ENCODE measurements at places on chromosomes 12 and 14.
A peak's percentile ranks its signal among the peaks of the same experiment; 100 is the strongest.

GRCh38 chr12:4530982-4531586 lies 7.6 kb upstream of the RAD51AP1 start:
- DNase-seq, result no peak

DNA sequence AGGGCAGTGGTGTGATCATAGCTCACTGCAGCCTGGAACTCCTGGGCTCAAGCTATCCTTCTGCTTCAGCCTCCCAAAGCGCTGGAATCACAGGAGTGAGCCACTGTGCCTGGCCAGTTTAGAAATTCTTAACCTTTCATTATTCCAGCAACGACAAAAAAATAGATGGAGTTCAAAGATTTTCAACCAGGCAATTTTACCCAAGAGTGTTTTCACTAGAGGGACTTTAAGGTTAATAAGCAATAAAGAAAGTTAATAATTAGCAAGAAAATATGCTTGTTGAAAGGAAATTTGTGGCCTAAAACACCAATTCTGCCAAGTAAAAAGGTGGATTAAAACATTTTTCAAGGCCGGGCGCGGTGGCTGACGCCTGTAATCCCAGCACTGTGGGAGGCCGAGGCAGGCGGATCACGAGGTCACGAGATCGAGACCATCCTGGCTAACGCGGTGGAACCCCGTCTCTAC lies 14.8 kb downstream of the CDKL1 start:
- no peak for DNase-seq

DNA sequence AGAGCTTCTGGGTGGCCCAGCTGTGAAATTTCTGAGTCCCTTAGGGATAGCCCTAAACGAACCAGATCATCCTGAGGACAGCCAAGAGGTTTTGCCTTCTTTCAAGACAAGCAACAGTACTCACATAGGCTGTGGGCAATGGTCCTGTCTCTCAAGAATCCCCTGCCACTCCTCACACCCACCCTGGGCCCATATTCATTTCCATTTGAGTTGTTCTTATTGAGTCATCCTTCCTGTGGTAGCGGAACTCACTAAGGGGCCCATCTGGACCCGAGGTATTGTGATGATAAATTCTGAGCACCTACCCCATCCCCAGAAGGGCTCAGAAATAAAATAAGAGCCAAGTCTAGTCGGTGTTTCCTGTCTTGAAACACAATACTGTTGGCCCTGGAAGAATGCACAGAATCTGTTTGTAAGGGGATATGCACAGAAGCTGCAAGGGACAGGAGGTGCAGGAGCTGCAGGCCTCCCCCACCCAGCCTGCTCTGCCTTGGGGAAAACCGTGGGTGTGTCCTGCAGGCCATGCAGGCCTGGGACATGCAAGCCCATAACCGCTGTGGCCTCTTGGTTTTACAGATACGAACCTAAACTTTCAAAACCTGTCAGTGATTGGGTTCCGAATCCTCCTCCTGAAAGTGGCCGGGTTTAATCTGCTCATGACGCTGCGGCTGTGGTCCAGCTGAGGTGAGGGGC lies 38.9 kb downstream of the DAD1 start:
- DNase-seq, result no peak

- DNase-seq, result peak; percentile 19
Measured at GRCh38 chr12:62484233-62484632, 17.6 kb downstream of the MON2 start.

- no peak for DNase-seq
Measured at GRCh38 chr14:64857979-64858744, 21.5 kb downstream of the SPTB start.

DNA sequence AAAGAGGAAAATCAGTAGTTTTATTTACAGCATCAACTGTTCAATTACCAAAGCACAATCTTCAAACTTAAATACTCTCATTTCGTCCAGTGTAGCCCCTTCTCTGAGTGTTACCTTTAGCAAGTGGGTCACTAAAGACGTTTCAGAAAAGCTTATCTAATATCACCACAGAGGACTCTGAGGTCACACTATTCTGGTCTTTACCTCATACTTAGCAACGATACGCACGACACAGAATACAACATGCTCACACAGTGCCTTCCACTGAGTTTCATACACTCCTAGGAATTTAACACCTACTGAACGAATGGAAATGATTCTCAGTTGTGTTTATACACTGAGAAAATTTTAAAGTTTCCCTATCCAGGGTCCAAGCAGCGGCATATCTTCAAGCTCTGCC lies 2.0 kb downstream of the SYT10 start:
- DNase-seq, result no peak

DNA sequence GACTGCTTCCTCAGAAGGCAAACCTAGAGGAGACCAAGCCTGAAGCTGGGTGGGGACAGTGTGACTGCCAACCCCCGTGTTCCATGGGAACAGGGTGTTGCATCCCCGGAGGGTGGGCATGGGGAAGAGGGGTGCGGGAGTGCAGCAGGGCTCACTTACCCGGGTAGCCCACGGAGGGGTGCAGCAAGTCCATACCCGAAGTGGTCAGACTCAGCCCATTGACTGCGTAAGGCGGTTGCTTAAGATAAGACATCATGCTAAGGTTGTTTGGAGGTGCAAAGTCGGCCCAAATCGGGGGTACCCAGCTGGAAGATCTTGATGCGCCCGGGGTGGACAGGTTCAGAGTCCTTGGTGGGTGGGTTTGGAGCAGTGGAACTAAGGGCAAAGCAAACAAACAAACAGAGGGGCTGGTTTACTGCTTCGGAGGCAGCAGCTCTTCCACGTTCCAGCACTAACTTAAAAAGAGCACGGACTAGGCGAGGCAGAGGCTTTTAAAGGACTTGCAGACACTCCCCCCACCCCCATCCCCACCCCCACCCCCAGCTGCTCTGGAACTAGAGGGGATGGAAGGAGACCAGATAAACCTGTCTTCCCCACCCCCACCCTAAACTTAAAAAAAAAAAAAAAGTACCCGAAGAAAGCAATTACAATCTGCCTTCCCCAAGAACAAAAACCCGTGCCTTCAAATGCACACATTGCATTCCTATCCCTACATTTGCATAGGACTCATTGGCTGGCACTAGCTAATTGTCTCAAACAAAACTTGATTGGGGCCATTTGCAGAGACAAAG lies 4.9 kb downstream of the OTX2 start:
- DNase-seq, result no peak

DNA sequence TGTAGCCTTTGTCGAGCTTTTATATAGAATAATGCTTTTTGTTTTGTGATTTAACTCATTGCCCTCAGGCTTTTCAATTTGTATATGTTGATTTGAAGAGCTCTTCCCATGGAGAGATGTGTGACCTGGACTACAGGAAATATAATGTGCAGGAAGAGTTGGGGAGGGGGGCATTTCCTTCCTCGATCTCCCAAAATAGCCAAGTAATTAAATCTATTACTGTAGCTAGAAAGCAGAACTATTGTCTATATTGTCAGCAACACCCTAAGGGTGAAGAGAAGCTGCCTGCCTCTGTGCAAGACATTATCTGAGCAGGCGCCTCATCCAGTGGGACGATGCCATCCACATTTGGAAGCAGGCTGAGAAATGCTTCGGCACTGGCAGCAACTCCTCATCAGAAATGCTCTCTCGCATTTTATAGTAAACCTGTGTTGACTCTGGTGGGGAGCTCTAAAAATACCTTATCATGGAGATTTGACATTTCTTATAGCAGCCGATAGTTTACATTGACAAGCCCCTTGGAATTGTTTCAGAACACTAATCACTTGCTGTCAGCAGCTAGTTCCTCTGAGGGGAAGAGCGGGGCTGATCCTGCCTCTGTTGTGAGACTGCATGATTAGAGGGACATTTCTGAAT lies 392.5 kb upstream of the RGS6 start:
- no peak for DNase-seq

GRCh38 chr14:65070471-65070976 lies 31.8 kb downstream of the MAX start:
- no peak for DNase-seq

DNA sequence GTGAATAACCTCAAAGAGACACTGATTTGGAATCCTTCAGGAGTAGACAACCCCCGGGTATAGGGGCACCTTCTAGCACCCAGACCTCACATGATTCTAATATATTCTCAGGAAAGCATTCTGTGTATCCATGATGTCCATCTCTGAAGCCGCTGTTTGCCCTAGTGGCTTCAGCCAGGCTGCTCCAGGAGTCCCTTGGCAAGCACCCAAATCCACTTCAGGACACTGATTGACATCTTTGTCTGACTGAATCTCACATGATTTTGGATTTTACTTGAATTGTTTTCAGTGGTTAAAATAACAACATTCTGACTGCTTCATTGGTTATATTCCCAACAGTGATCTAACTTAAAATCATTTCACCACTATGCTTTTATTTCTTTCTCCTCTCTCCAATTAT lies 390.5 kb upstream of the CLEC14A start:
- no peak for DNase-seq

- DNase-seq, result no peak
Measured at GRCh38 chr14:64821651-64822050, 58.1 kb downstream of the SPTB start.

GRCh38 chr14:68932231-68932630 lies 46.9 kb downstream of the ACTN1 start:
- no peak for DNase-seq

DNA sequence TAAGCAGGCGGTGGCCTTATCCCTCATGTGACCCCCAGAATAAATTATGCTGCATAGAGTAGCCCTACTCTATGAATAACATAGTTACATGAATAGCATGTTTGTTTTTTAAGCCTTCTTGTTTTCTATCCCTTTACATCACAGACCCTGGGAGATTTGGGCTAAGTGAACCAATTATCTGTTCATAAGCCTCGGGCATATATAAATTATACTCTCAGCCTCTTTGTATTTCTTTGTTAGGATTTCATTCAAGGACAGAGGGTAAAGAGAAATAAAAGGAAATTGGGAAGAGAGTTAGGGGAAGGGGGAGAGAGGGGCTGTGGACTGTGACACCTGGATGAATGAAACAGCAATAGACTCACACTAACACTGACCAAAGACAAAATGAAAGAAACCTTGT lies 35.3 kb upstream of the RTRAF start:
- DNase-seq, result no peak

- DNase-seq, result peak; percentile 91
Measured at GRCh38 chr12:117025481-117026151, 73.6 kb downstream of the TESC start.

GRCh38 chr12:77995436-77996167 lies 164.9 kb downstream of the NAV3 start:
- peak; percentile 55 for DNase-seq

GRCh38 chr12:121240484-121241101 lies 30.7 kb downstream of the P2RX4 start:
- DNase-seq, result peak; percentile 58

GRCh38 chr12:40511341-40511740 lies 180.9 kb upstream of the CNTN1 start:
- DNase-seq, result no peak

Measured in AG20443 (cell line).